ENCODE measurements at places on chromosomes 5 and 9. TPM values are rescaled to one million over a fixed set of nuclear protein-coding genes. Genes with fewer than 3 reads are reported as not detected.

DNA sequence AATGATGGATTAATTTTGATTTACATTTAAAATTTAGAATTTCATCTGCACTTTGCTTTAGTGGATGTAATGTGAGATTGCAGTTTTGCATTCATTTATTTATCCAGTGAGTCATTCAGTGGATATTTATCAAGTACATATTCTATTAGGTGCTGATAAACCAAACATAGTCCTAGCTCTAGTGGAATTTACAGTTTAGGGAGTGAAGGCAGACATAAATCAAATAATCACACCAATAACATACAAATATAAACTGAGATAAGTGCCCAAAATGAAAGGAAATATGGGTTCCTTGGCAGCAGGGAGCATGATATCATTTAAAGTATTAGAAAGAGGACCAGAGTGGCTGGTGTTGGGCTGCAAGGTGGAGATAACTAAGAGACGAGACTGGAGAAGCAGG, 14.7 kb upstream of the NIPBL start:
- no peak for DNase-seq

GRCh38 chr5:74063821-74064220, 437.8 kb downstream of the ARHGEF28 start:
- no peak for DNase-seq

DNA sequence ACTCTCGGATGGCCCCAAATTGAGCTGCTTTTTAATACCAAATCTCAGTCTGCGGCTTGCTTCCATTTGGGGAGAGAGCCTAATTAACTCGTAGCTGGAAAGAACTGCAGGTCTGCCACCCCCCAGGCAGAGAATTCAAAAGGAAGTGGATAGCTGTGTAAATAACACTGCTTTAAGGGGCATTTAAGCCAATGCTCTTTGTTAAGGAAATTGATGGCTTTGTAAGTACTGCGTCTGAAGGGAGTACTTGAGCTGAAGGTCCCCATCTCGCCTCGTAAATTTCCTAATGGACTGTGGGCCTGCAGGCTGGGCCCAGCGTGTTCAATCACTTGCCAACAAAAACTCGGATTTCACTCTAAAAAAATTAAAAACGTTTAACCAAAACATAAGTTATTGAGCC, 132.7 kb downstream of the PAPPA start:
- no peak for DNase-seq

DNA sequence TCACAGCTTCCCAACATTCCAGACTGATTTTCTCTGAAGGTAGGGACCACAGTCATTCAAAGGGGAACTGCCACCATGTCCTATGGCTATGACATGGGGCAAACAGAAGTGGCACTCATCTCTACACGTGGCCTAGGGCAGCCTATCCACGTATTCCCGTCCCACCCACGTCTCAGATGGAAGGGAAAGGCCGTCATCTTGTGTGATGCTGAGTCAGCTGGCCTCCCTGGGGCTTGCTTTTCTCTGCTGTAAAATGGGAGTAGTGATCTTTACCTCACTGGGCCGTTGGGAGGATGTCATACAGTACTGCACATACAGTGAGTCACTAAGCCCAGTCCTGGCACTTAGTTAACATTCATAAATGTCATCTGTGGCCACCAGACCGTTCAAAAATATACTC, 72.3 kb downstream of the RAPGEF1 start:
- peak; percentile 68 for DNase-seq

GRCh38 chr5:87300176-87300575, 32.5 kb downstream of the RASA1 start:
- DNase-seq, result no peak

GRCh38 chr9:96418083-96418919, at the start of gene ZNF367:
TSS of gene ZNF367 (minus strand) at chr9:96418370. CDS start at chr9:96418032, 338 bp downstream.
- DNase-seq, result peak; percentile 92

DNA sequence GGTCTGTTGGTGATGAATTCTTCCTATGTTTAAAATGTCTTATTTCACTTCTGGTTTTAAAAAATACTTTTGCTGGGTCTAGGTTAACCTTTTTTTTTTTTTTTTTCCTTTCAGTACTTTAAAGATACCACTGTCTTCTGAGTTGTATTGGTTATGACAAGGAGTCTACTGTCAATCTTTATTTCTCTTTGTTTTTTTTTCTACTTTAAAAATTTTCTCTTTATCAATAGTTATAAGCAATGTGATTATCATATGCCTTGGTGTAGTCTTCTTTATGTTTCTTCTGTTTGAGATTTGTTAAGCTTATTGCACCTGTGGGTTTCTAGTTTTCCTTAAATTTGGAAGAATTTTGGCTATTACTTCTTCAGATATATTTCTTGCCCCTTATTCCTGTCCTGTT, 125.6 kb upstream of the SPRY4 start:
- DNase-seq, result no peak

DNA sequence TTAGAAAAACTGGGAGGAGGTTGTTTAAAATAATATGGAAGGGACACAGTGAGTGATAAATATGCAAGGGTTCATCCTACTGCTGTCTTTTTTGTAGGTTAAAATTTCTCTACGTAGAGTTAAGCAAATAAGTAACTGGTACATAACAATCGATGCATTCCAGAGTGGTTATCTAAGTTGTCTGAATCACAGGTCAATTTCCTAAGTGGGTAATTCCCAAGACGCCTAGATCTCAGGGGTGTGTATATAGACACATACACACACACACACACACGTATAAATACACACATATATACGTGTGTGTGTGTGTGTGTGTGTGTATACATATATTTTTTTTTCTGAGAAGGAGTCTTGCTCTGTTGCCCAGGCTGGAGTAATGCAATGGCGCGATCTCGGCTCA, 22.3 kb downstream of the CAAP1 start:
- DNase-seq, result no peak

DNA sequence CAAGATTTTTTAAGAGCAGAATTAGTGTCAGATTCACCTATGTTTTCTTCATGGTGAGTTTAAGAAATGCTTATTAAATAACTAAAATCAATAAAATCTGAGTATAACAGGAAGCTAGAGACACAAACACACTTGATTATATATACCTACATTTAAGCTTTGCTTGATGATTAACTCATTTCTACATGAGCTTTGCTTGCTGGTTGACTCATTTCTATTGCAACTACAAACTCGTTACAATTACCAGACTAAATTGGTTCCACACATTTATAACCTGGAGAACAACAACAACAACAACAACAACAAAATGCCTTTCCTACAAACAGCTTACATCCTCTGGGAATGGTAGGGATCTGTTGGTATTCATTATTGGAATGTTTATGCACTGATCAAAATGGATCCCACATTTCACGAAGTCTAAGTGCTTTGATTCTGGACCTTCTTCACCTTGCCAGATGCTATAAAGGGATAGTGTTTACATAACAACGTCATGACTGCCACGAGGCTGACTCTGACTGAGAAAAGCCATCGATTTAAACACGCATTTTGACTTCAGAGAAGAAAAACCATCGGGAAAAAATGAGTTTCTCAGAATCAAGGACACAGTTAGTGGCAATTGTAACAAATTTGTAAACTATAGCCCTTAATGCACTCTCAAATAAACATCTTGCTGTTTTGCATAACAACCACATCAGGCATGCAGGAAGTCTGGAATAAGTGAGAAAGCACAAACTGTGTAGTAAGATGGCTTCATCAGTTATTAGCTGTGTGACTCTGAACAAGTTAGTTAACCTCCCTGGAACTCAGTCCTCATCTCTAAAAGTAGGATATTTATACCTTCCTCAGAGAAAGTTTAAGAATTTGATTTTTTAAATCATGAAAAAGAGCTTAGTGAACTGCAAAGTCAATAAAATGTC, 49.8 kb downstream of the RASEF start:
- DNase-seq, result no peak

DNA sequence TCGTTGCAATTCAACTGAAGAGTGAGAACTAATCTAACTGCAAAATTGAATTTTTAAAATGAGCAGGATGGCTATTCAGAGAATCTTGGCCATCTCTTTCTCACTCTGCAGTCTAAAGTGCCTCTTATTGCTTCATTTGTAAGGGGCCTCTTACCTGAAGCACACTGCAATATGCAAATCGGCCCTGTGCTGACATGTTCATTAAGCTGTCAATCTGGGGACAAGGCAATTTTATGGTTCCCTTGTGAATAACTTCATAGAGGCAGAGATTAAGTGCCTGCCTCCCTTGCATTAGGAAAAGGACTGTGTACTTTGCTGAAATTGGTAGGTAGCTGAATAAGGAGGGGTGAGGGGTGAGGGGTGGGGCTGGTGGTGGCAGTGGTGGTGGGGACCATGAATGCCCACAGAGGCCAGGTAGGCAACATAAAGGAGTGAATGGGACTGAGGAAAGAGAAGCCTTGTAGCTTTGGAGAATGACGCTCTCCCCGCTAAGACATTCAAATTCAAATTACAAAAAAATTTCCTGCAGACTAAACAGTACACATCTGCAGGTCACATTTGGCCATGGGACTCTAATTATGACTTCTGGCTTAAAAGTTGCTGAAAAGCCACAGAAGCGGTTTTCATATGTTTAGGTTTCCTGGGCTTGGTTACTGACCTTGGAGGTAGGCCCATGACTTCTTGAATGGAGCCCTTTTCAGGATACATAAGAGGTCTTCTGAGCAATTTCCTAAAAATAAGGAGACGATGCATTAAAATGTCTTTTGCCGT, 25.0 kb downstream of the TNFSF8 start:
- DNase-seq, result no peak

DNA sequence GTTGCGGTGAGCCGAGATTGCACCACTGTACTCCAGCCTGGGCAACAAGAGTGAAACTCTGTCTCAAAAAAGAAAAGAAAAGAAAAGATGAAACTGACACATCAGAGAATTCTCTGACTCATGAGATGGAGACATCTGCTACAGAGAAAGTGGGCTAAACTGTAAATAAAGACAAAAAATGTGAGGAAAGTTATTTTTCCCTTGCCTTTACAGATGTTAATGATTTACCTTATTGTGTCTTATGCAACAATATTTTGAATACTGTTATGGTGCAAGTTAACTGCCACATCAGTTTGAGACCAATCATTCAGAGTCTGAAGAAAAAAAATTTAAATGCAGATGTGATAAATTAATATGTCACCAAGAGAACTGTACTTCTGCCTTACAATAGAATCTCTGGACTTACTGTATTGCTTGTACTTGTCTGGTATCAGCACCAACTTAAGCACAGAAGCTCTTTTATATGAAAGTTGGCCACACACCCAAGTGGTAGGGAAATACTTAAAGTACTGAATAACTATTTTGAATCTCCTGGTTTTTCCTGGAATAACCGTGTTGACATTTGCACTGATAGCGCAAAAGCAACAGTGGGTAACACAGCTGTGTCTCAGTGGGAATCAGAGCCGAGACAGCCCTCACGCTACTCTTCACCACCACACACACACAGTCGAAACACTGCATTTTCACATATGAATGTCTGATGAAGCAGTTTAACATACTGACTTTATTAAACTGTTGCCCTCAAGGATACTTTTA, 169.9 kb downstream of the FANCC start:
- DNase-seq, result no peak

DNA sequence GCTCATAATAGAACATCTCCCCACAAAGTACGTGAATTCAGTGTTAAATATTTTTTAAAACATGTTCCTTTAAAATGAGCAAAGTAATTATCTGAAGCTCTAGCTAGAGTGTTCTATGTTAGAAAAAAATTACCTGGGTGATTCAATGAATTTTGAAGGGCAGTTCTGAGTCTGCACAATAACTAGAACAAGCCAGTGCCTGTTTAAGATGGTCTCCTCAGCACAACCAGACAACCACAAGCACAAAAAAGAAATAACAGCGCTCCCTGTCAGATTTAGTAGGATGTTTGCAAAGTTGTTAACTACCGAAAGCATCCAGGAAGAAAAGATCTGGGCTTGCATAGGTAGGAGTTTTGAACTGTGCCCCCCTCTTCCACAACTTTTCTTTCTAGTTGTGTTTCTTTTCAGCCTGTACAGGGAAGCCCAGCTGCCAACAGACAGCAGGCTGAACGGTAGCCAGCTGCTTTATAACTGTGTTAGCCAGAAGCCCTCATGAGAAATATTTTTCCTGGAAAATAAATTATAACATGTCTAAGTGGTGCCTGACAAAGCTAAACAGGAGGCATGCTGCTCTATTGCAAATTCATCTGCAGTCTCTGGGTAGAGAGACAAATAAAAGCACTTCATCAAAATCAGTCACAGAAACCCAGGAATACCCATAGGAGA, 1026.9 kb downstream of the MAT2B start:
- DNase-seq, result no peak

- no peak for DNase-seq
Measured at GRCh38 chr9:97512966-97513560, 11.6 kb downstream of the TMOD1 start.

DNA sequence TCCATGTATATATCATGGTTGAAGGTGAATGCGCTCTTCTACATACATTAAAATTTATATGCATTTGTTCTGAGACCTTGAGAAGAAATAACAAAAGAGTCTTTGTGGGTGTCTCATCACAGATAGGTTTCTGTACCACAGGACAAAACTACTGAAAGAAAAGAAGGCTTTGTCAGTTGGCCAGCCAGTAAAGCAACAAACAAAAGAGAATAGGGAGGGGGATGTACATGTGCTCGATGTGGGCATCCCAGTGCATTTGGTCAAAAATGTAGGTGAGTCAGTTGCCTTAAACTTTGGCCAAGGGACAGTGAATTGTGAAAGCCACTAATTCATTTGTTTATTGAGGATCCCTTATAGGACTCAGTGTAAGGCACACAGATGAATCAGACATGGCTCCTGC, 13.3 kb downstream of the RBM18 start:
- DNase-seq, result no peak

DNA sequence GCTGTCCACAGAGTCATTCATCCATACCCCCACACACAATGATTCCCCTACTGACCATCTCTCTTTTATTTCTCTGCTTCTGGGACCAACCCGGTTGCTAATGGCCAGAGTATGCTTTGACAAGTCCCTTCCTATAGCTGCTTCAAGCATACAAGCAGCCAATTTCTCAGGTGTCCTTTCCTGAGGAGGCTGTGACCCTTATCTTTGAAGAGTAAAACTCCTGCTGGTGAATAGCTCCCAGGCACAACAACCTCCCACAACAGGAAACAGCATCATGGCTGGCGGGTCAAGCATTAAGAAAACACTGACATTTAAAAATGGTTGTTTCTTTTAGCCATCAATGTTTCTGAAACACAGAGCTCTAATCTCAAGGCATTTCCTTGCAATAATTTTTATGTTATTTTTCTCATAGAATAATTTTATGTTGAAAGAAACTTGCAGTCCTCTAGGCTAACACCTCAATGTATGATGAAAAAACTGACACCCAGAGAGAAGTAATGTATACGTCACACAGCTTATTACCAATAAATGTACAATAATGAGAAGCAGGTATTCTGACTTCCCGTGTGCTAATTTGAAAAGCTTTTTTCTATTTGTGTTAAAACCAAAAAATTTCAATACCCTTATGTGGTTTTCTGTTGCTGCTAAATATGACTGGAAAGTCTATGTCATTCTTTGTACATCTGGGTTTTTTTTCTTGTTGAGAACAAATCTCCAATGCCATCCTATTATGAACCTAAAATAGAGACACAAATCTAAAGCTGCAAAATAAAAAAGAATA, 7.5 kb upstream of the PAM start:
- DNase-seq, result no peak

GRCh38 chr5:42483472-42484154, 60.4 kb downstream of the GHR start:
- DNase-seq, result no peak

GARIN3 gene
- not detected for total RNA-seq

OR13C8 gene
- not detected for total RNA-seq

EPB41L4A gene
- total RNA-seq, result 0.44 TPM
